T-helper 17 cell (primary cell): ENCODE measurements at places on chromosomes 7 and 10. TPM values are rescaled to one million over a fixed set of nuclear protein-coding genes. Genes with fewer than 3 reads are reported as not detected.
A peak's percentile ranks its signal among the peaks of the same experiment; 100 is the strongest.

The NPY4R2 gene
- total RNA-seq, result not detected

DNA sequence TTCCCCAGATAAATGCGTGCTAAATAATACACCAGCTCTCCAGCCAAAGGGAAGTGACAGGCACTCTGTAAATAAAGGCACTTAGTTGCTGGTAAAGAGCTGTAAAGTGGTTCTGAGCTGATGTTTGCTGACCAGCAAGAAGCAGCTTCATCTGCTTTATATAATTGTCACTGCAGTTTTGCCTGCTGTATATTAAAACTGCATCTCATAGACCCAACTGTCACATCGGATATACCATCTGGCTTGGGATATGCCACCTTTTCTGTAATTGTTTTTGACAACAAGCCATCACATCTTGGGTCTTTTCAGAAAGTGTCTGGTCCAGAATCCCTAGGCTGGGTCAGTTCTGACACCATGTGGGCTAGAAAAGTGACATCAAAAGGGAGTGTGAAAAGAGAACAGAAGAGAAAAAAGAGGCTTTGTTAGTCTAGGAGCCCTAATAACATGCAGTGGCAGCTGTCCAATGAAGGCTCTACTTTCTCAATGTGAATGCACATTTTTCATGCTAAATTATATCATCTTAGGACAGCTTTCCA lies 697.6 kb downstream of the KCNMA1 start:
- peaks cover 4% of the 10 kb centered on the region for H3K36me3 ChIP-seq
- no peak for DNase-seq
- H3K4me1 ChIP-seq, result peaks cover 2% of the 10 kb centered on the region

The FXYD4 gene
- not detected for total RNA-seq

The CHN2 gene
- 3.8 TPM for total RNA-seq

The MMD2 gene
- not detected for total RNA-seq

- H3K27ac ChIP-seq, result no peak overlapping the region
- H3K4me1 ChIP-seq, result no peaks in the 10 kb centered on the region
- H3K4me3 ChIP-seq, result no peak overlapping the region
- no peak for DNase-seq
These were observed 56.0 kb downstream of the ZPBP start for GRCh38 chr7:50037086-50037485.

The LDB1 gene
- total RNA-seq, result 112 TPM

The CALML3 gene
- total RNA-seq, result not detected

The SRRM3 gene
- not detected for total RNA-seq

DNA sequence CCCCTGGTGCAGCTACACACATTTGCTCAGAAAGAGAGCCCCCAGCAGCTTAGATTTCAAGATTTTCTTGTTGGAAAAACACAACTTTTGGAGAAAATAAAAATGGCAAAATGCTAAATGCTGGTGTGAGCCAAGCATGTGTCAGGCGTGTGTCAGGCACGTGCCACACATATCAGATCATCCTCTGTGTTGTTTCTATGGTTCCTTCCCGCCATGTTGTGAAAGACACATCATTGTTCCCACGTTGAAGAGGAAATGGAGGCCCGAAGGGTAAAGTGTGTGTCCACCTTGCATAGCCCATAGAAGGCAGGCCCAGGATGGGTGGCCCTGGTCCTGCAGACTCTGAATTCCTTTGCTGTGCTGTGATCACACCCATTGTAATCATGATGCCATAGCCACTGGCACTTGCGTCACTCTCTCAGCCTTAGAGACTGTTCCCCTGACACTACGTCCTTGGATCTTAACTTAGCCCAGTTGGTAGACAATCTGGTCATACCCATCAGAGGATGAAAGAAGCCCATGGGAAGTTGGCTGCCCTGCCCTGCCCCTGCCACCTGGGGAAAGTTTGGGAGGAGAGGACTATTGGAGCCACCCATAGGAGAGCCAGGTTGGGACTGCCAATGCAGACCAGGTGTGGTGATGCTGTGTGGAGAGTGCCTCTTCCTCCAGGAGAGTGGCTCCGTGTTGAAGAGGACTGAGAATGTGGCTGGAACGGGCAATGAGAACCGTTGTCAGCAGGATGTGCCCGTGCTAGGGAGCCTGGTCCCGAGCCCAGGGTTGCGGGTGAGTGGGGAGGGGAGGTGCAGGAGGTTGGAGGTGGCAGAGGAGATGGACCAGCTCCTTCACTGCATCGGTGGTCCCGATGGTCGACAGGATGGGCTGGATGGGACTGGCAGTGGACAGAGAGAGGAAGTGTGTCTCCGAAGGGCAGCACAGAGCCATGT lies 65.6 kb upstream of the IGFBP3 start:
- H3K27me3 ChIP-seq, result no peaks in the 10 kb centered on the region
- no peak overlapping the region for H3K4me3 ChIP-seq
- peaks cover 2% of the 10 kb centered on the region for H3K36me3 ChIP-seq
- no peak overlapping the region for H3K27ac ChIP-seq
- H3K4me1 ChIP-seq, result no peaks in the 10 kb centered on the region

The MYL10 gene
- total RNA-seq, result not detected

DNA sequence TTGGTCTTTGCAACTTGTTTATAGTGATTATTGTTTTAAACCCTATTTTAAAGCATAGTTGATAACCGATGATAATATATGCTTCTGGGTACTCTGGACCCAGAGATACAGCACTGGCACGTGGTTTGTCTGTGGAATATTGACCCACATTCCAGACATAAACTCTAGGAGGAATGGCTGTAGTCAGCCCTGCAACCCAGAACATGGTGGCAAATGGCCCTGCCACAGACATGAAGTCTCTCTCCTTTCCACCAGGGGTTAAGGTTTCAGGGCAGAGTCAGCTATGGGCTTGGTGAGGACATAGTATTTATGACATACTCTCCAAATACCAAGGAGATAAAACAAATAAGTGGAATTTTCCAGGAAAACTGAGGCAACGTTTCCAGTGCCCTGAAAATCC lies 83.6 kb downstream of the NAMPT start:
- no peak overlapping the region for H3K27ac ChIP-seq
- H3K4me1 ChIP-seq, result peaks cover 4% of the 10 kb centered on the region
- no peaks in the 10 kb centered on the region for H3K36me3 ChIP-seq
- H3K4me3 ChIP-seq, result no peak overlapping the region

- peak overlapping the region; percentile 41 for H3K27ac ChIP-seq
- no peaks in the 10 kb centered on the region for H3K36me3 ChIP-seq
- H3K27me3 ChIP-seq, result no peaks in the 10 kb centered on the region
- DNase-seq, result no peak
- no peak overlapping the region for H3K4me3 ChIP-seq
These were observed 112.2 kb downstream of the INPP5A start for GRCh38 chr10:132649651-132650360.

DNA sequence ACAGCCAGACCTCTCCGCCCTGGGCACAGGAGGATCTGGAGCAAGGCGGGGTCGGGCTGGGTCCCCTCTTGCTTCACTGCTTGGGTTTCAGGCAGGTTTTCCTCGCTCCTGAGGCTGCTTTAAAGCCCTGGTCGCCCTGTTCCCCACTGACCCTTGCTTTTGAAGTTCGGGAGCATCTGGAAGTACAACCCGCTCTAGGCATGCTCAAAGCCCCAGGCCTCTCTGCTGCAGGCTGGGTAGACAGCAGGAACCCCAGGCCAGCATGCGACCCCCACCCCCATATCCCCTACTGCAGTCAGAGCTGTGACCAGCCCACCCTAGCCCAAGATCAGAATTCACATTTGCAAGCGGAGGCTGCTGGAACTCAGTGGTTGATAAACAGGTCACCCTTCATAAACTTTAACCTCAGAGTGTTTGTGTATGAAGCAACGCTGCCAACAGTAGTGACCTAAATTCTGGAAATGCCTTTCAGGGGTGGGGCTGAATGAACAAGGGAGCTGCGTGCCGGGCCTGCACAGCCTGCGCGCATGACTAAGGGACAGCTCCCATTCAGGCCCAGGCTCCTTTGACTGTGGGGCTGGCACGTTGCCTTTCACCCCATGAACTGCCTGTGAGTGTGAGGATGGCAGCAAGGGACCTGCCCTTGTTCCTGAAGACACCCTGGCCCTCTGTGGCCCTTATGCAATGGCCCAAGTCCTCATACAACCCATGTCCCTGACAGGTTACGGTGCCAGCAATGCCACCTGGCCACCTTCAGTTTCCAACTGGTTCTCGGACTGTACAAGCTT lies 52.5 kb downstream of the PROSER2 start:
- no peaks in the 10 kb centered on the region for H3K36me3 ChIP-seq
- H3K27me3 ChIP-seq, result no peaks in the 10 kb centered on the region
- peak overlapping the region; percentile 72 for H3K27ac ChIP-seq
- peaks cover 16% of the 10 kb centered on the region for H3K4me1 ChIP-seq
- peak overlapping the region; percentile 28 for H3K4me3 ChIP-seq
- no peak for DNase-seq

The MKI67 gene
- total RNA-seq, result 1.3 TPM

The HPS6 gene
- 12.4 TPM for total RNA-seq

GRCh38 chr7:151592868-151593486 lies 73.3 kb upstream of the RHEB start:
- H3K36me3 ChIP-seq, result peaks cover 2% of the 10 kb centered on the region
- H3K27ac ChIP-seq, result no peak overlapping the region
- no peak for DNase-seq
- no peaks in the 10 kb centered on the region for H3K27me3 ChIP-seq

- peaks cover 2% of the 10 kb centered on the region for H3K36me3 ChIP-seq
- H3K27ac ChIP-seq, result peak overlapping the region; percentile 41
- peaks cover 40% of the 10 kb centered on the region for H3K27me3 ChIP-seq
- peaks cover 14% of the 10 kb centered on the region for H3K4me1 ChIP-seq
- DNase-seq, result no peak
These were observed 6.1 kb upstream of the LAMB4 start for GRCh38 chr7:108136191-108136688.

DNA sequence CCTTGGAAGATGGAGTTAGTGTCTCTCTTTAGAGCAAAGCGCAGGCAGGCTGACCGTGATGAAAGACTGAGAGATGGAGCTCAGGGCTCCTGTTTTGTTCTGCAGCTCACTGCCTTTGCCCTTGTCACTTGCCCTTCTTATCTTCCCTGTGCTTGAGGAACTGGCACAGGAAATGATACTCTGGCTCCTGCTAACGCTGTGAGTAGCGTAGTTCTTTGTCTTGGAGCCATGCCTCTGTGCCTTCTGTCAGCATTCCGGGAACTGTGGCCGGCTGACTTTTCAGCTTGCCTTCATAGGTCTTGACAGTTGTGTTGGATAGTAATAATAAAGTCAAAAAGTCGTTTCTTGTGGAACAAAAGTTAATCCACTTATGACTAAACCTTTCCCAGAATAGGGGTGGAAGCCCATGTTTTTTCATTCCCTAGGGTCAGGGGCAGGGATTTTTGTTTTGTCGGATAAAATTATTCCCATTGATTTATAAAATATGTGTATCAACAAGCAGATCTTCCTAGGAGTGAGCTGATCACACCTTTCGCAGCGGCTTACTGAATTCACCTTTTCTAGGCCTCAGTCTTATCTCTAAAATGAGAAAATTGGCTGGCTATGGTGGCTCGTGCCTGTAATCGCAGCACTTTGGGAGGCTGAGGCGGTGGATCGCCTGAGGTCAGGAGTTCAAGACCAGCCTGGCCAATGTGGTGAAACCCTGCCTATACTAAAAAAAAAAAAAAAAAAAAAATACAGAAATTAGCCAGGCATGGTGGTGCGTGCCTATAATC lies 16.6 kb upstream of the TMEM236 start:
- no peak overlapping the region for H3K4me3 ChIP-seq
- DNase-seq, result no peak
- H3K36me3 ChIP-seq, result no peaks in the 10 kb centered on the region
- H3K4me1 ChIP-seq, result peaks cover 2% of the 10 kb centered on the region

DNA sequence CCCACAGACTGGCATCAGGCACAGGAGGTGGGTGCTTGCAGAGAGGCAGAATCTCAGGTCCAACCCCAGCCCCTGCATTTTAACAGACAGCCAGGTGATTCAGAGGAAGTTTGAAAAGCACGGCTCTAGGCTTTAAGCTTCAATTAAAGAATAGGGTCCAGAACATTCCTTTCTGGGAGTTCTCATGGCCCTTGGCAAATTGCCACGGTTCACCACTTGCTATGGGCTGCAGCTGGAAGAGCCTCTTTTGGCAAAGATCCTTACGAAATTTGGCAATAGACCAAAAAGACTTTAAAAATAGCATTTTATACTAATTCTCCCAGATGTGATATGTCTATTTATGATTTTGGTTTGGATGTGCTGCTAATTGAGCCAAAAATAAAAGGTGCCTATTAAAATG lies 148.1 kb downstream of the ITGA8 start:
- peaks cover 12% of the 10 kb centered on the region for H3K27me3 ChIP-seq
- no peaks in the 10 kb centered on the region for H3K4me1 ChIP-seq
- no peak for DNase-seq
- no peak overlapping the region for H3K4me3 ChIP-seq

DNA sequence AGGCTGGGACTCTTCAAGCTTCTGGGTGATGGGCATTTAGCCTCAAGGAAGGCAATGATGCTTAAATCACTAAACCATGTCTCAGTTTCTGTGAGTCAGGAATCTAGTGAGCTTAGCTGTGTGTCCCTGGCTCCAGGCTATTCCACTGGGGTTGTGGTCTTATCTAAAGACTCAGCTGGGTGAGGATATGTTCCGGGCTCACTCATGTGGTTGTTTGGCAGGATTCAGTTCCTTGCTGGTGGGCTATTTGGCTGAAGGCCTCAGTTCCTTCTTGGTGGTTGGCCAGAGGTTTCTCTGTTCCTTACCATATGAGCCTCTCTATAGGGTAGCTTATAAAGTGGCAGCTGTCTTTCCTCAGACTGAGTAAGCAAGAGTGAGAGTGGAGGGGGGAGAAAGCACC lies 12.0 kb downstream of the EVX1 start:
- H3K4me3 ChIP-seq, result no peak overlapping the region
- H3K27me3 ChIP-seq, result peaks cover 59% of the 10 kb centered on the region
- H3K27ac ChIP-seq, result no peak overlapping the region
- H3K36me3 ChIP-seq, result no peaks in the 10 kb centered on the region

GRCh38 chr7:112888781-112889180 lies 98.6 kb upstream of the TMEM168 start:
- DNase-seq, result no peak
- H3K4me1 ChIP-seq, result peaks cover 5% of the 10 kb centered on the region
- no peaks in the 10 kb centered on the region for H3K27me3 ChIP-seq
- no peak overlapping the region for H3K27ac ChIP-seq
- no peak overlapping the region for H3K4me3 ChIP-seq
- H3K36me3 ChIP-seq, result peaks cover 5% of the 10 kb centered on the region

- DNase-seq, result no peak
- peaks cover 7% of the 10 kb centered on the region for H3K4me1 ChIP-seq
- no peak overlapping the region for H3K4me3 ChIP-seq
These were observed 191.3 kb downstream of the HECW1 start for GRCh38 chr7:43303740-43304241.
